Spleen (tissue), 13 donors: ENCODE measurements at places on chromosomes 6 and 20.
A peak's percentile ranks its signal among the peaks of the same experiment; 100 is the strongest.

DNA sequence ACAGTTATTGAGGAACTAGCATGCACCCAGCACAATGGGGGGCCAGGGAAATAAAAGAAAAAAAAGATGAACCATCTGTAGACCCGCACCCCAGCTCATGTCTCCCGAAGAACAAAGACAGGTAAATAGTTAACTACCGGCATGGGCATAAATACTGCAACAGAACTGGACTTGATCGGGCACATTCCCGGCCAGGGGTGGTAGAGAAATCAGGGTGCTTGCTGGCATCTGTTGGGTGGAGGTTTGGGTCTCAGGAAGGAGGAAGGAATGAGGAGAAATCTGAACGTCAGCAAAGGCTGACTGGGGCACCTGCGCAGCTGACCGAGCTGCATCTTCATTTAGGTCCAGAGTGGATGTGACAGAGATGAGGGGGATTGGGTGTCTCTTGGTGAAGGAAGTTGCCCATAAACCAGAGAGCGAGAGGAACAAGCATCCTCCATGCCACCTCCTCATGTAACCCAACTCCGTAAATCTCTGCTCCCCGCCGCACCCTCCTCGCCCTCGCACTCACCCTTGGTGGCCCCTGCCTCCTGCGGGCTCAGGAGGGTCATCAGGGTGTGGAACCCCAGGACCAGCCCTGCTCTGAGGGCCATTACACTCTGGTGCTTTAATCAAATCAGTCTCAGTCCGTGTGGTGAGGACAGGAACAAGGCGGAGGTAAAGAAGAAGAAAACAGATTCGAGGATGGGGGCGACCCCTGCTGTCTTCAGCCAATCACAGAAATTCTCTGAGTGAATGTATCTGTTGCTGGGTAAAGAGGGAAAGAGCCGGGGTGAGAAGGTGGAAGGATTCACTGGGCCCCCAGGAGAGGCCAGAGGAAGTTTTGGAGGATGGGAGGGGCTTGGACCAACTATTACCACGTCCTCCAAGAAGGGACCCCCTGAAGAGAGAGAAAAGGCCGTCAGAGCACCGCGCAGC is at the start of gene HLA-DOA:
HLA-DOA (minus strand) TSS at position 648 of the 918 bp plus-strand sequence.
- no peaks in the 10 kb centered on the region for H3K27me3 ChIP-seq
- H3K27ac ChIP-seq, result peak within 1 kb of the TSS; percentile 81
- H3K4me3 ChIP-seq, result peak within 1 kb of the TSS; percentile 46

DNA sequence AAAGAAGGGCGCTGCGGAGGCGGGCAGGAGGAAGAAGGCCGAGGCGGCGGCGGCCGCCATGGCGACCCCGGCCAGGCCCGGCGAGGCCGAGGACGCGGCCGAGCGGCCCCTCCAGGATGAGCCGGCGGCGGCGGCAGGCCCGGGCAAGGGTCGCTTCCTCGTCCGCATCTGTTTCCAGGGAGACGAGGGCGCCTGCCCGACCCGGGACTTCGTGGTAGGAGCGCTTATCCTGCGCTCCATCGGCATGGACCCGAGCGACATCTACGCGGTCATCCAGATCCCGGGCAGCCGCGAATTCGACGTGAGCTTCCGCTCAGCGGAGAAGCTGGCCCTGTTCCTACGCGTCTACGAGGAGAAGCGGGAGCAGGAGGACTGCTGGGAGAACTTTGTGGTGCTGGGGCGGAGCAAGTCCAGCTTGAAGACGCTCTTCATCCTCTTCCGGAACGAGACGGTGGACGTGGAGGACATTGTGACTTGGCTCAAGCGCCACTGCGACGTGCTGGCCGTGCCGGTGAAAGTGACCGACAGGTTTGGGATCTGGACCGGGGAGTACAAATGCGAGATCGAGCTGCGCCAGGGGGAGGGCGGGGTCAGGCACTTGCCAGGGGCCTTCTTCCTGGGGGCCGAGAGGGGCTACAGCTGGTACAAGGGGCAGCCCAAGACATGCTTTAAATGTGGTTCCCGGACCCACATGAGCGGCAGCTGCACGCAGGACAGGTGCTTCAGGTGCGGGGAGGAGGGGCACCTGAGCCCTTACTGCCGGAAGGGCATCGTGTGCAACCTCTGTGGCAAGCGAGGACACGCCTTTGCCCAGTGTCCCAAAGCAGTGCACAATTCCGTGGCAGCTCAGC is 780 bp downstream of the ZCCHC3 start:
- no peaks in the 10 kb centered on the region for H3K36me3 ChIP-seq
- H3K27ac ChIP-seq, result peak overlapping the region; percentile 99
- peaks cover 56% of the 10 kb centered on the region for H3K4me1 ChIP-seq

GRCh38 chr6:136811272-136811671 is 11.1 kb upstream of the PEX7 start:
- no peak overlapping the region for H3K4me3 ChIP-seq
- no peaks in the 10 kb centered on the region for H3K27me3 ChIP-seq
- H3K36me3 ChIP-seq, result no peaks in the 10 kb centered on the region

DNA sequence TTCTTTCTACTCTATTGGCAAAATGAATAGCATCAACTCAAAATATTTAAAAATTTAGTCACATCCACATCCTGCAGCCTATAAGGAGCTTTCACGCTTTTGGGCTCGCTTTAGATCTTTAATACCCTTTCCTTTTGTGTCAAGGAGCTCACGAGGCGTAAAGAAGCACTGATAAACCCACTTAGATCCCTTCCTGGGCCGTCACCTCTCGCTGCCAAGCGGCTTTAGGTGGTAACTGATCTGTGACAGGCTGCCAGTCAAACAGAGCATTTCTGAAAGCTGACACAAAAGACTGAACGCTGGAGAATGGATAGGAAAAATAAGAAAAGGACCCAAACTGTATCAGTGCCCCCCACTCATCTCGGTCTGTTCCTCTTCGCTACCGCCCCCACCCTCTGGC is 385.7 kb upstream of the MMS22L start:
- H3K36me3 ChIP-seq, result no peaks in the 10 kb centered on the region
- no peak overlapping the region for H3K27ac ChIP-seq
- H3K4me3 ChIP-seq, result no peak overlapping the region
- peaks cover 3% of the 10 kb centered on the region for H3K4me1 ChIP-seq

GRCh38 chr6:128358244-128358776 is 162.1 kb downstream of the PTPRK start:
- no peak for DNase-seq
- H3K4me3 ChIP-seq, result no peak overlapping the region
- no peaks in the 10 kb centered on the region for H3K27me3 ChIP-seq
- no peaks in the 10 kb centered on the region for H3K4me1 ChIP-seq
- no peak overlapping the region for H3K27ac ChIP-seq

DNA sequence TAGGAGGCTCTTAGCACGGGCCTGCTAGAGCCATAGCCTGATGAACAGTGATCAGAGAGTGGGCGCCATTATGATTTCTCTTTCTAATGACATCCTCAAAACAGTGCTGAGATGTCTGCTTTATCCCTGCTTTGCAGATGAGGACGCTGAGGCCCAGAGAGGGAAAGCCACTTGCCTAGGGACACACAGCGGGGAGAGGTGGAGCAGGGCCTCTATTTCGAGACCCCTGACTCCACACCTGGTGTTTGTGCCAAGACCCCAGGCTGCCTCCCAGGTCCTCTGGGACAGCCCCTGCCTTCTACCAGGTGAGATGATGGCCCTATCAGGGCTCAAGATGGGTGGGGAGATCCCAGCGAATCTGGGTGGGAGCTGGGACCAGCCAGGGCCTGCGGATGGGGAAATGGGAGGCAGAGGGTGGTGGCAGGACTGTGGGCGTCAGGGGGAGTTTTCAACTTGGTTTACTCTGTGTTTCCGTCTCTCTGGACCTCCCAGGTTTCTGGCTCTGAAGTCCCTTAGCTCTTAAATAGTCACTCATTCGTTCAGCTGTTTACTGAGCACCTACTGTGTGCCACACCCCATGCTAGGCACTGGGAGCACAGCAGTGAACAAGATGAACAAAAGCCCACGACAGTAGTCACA is 36.7 kb downstream of the SRC start:
- peaks cover 32% of the 10 kb centered on the region for H3K27me3 ChIP-seq
- peak; percentile 66 for DNase-seq
- H3K4me1 ChIP-seq, result peaks cover 60% of the 10 kb centered on the region

- no peaks in the 10 kb centered on the region for H3K4me1 ChIP-seq
- no peaks in the 10 kb centered on the region for H3K27me3 ChIP-seq
- H3K36me3 ChIP-seq, result no peaks in the 10 kb centered on the region
- H3K27ac ChIP-seq, result no peak overlapping the region
- no peak overlapping the region for H3K4me3 ChIP-seq
These were observed 180.3 kb downstream of the TTLL2 start for GRCh38 chr6:167505199-167505598.

DNA sequence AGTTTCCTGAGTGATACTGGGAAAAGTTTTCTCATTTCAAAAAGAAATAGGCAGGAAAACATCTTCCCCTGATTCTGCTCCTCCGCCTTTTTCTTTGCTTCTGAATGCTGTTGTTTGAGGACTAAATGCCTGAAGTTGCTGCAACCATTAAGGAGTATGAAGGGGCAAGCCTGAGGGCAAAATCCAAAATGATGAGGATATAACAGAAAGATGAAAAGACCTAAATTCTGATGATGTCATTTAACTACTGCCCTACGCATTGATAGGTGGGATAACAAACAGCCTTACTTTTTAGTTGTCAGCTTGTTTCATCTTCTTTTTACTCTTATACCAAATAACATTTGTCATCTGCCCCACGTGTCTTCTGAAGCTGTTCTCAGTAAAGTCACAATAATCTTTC is 474.6 kb upstream of the MMS22L start:
- no peaks in the 10 kb centered on the region for H3K27me3 ChIP-seq
- no peak for DNase-seq
- no peaks in the 10 kb centered on the region for H3K4me1 ChIP-seq
- H3K27ac ChIP-seq, result no peak overlapping the region
- H3K4me3 ChIP-seq, result no peak overlapping the region

DNA sequence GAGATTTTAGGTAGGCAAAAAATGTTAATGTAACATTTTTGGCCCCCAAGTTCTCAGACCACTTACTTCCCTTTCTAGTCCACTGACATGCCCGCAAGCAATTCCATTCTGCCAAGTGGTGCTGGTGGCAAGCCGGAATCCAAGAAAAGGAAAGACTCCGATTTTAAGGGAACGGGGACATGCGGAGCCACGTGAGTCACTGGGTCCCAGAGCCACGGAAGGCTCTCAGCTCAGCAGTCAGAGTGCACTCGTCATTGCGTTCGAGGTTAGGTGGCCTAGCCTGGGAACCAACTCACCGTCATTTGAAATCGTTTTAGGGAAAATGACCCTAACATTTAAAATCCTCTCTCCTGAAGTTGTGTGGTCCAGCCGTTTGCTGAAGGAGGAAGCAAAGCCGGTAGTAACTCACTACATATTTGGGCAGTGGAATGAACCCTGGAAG is 711 bp upstream of the SIRT5 start:
- H3K4me1 ChIP-seq, result peaks cover 42% of the 10 kb centered on the region
- peak overlapping the region; percentile 88 for H3K4me3 ChIP-seq
- peak; percentile 81 for DNase-seq
- peak overlapping the region; percentile 96 for H3K27ac ChIP-seq

GRCh38 chr6:130903007-130903406 is 75.8 kb downstream of the SMLR1 start:
- H3K4me3 ChIP-seq, result no peak overlapping the region
- no peak overlapping the region for H3K27ac ChIP-seq
- H3K27me3 ChIP-seq, result no peaks in the 10 kb centered on the region
- no peaks in the 10 kb centered on the region for H3K4me1 ChIP-seq

- no peak overlapping the region for H3K4me3 ChIP-seq
- no peaks in the 10 kb centered on the region for H3K4me1 ChIP-seq
- no peak overlapping the region for H3K27ac ChIP-seq
- DNase-seq, result no peak
- H3K27me3 ChIP-seq, result no peaks in the 10 kb centered on the region
These were observed 124.7 kb downstream of the TMEM242 start for GRCh38 chr6:157198425-157199279.

- H3K4me1 ChIP-seq, result no peaks in the 10 kb centered on the region
- DNase-seq, result no peak
- H3K27me3 ChIP-seq, result no peaks in the 10 kb centered on the region
These were observed 22.2 kb downstream of the CARMIL1 start for GRCh38 chr6:25301362-25301761.

DNA sequence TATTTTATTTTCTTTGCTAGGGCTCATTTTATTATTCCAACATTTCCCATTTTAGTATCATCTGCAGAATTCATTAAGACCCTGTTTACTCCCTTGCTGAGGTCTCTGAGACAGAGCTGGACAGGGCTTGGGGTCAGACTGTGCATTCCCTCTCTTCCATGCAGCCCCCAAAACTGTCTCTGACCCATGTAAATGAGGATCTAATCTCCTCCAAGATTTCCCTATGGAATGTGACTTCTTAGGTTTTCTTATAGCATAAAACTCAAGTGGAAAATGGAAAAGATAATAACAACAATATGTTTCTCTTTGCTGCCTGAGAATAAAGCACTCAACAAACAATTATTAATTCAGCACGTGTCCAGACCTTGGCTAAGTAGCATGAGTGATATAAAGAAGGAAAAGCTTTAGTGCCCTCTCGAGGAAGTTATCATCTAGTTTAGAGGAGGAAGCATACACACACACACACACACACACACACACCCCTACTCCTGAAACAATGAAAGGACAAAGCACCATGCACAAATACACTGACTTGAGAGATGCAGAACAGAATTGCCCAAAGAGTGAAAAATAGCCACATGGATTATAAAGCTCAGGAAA is 815.5 kb downstream of the BCKDHB start:
- no peaks in the 10 kb centered on the region for H3K27me3 ChIP-seq
- H3K4me1 ChIP-seq, result no peaks in the 10 kb centered on the region
- DNase-seq, result no peak
- no peak overlapping the region for H3K4me3 ChIP-seq

DNA sequence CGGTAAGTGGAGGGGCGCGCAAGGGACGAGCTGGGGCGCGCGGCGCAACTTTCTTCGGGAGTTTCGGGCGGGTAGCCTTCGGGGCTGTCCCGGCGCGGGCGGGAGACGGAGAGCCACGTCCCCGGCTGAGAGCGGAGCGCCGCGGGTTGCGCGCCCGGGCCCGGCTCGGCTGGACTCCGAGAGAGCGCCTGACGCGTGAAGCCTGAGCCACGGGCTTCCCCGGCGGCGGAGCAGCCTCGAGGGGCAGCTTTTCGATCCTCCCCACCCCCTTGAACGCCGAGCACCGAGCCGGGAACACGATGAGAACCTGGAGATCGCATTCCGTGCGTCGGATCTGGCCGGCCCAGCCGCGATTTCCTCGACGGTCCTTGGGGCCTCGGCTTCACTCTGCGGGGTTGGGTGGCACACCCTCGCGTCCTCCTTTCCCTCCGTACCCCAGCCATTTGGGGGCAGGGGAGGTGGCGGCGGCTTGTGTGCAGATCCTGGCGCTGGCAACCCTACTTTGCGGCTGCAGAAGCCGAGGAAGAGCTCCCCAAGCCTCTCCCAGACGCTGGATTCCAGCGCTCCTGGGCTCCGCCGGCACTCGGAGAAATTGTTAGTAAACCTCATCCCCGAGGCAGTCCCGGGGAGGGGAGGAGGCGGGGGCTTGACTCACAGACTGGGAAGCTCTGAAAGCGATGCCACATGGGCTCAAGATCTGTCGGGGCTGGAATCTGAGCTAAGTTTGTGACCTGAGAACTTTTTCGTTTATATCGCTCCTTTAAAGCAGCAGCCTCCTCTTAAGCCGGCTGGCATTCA is 572 bp downstream of the DSE start:
- H3K36me3 ChIP-seq, result no peaks in the 10 kb centered on the region
- peak overlapping the region; percentile 94 for H3K27ac ChIP-seq
- no peaks in the 10 kb centered on the region for H3K27me3 ChIP-seq
- DNase-seq, result peak; percentile 91
- peaks cover 11% of the 10 kb centered on the region for H3K4me1 ChIP-seq
